ENCODE measurements at places on chromosomes 2 and 18. TPM values are rescaled to one million over a fixed set of nuclear protein-coding genes. Genes with fewer than 3 reads are reported as not detected.

GRCh38 chr18:72903033-72903432 is 35.2 kb upstream of the NETO1 start:
- DNase-seq, result no peak

The CTLA4 gene
- total RNA-seq, result not detected

GRCh38 chr2:174376967-174377366 is 18.6 kb upstream of the SCRN3 start:
- DNase-seq, result no peak

DNA sequence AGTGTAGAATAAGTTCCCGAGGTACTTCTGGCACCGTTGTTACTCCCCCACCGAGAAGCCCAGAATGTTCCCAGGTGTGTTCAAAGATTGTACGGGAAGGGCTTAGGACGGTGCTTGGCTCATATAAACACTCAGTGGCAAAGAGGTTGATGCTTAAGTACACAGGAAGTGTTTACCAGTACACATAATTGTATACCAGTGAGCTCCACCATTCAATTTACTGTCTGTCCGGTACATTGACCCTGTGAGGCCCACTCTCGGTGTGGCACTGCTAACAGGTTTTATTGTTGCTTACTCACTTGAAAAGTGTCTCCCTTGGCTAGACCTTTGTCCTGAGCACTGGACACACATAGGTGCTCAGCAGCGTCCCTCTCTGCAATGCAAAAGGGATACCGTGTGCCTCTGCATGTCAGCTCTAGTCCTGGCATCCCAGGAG is 191.0 kb downstream of the NEDD4L start:
- peak; percentile 89 for DNase-seq

DNA sequence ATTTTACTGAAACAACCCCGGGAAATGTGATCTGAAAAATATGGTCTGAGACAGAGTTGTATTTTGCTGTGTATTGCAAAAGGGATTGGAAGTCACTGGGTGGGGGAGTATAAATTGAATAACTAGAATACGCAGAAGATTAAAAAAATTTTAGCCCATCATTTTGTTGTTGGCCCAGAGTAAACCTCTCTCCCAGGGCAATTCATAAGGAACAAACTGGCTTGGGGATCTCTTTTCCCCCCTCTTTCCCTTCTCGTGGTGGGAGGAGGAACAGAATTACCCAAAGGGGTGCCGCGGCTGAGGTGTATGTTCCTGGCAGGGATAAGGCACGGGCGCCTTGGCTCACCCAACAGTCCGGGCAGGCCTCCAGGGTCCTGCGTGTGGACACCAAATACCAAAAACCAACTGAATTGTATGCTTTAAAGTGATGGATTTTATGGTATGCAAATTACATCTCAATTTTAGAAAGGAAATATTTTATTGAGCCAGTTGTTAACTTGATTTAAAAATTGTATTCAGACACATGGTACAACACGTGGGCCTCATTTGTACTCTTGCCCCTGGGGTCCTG is 121.2 kb upstream of the SPRED2 start:
- no peak for DNase-seq

DNA sequence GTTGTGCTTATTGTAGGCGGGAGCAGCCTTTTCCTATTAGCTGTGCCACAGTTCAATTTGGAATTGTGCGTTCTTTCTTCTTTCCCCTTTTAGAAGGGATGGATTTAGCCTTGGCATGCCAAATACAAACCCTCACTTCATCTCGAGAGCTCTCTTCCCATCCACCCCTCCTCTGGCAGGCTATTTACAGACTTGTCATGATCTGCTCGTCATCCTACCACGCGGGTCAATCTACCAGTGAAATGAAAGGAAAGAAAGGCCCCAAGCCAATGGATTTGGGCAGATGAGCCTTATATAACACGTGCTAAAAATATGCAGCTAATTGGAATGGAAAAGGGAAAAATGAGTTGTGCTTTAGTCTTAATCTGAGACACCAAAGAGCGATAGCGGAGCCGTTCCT is 277.5 kb downstream of the PRKCE start:
- no peak for DNase-seq

All from esophagus muscularis mucosa (tissue), 4 donors.